ENCODE measurements at places on chromosomes 4 and X.
A peak's percentile ranks its signal among the peaks of the same experiment; 100 is the strongest.

DNA sequence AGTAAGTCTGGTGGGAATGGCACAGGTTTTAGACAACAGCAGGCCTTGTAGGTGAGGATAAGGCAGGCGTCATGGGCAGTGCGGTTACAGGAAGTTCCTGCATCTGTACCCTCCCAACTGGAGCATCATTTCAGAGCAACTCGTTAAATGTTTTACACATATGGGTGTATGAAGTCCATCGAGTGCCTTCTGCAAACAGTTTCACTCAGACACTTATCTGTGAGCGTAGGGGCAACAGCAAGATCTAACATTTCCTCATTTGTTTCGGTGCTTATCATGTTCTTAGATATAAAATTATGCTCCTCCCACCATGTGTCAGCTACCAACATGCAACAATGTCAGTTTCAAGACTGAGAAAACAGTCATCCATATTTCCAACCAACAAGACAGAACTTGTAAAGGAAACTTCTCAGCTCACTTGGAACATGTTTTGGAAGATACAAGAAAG is 69.9 kb downstream of the ELOVL6 start:
- H3K36me3 ChIP-seq = no peaks in the 10 kb centered on the region
- H3K4me1 ChIP-seq = no peaks in the 10 kb centered on the region
- no peak overlapping the region for H3K4me3 ChIP-seq
- ATAC-seq = no peak
- no peak overlapping the region for H3K27ac ChIP-seq

DNA sequence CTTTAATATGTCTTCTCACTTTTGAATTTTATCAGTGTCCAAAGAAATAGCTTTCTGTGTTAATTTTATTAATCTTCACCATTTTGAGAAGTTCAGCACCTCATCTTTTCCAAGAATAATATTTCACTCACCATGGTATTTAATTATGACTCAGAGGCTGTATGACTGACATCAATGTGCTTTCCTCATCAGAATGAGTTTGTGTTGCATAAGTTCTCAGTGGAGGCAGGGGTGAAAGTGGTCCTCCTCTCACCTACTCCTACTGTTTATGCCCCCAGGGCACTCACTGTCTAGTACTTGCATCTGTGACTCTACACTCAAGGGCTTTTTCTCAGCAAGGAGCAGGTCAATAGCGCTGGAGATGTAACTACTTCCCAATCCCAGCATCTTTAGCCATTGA is 905.3 kb upstream of the INTU start:
- no peaks in the 10 kb centered on the region for H3K36me3 ChIP-seq
- H3K4me1 ChIP-seq = no peaks in the 10 kb centered on the region
- no peak for ATAC-seq
- no peak overlapping the region for H3K27ac ChIP-seq
- no peak overlapping the region for H3K4me3 ChIP-seq

GRCh38 chrX:107429090-107429489 is 20.4 kb upstream of the FRMPD3 start:
- ATAC-seq = no peak
- no peaks in the 10 kb centered on the region for H3K4me1 ChIP-seq
- H3K36me3 ChIP-seq = no peaks in the 10 kb centered on the region
- H3K4me3 ChIP-seq = no peak overlapping the region
- H3K27me3 ChIP-seq = no peaks in the 10 kb centered on the region
- H3K27ac ChIP-seq = no peak overlapping the region

DNA sequence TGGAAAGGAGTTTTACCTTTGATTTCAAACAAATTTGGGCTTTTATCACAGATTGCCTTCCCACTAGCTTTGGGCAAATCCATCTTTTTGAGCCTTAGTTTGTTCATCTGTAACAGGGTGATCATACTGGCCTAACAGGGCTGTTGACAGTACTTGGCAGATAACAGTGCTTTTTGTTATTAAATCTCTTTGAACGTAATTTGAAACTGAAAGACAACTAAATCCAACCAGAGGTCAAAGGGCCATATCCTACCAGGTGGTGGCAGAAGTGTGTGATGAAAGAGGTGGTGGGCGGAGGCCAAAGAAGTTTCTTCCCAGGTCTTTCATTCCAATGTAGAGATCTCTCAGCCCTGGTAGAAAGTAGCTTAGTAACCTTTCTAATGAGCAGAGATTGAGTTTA is 35.2 kb upstream of the TADA2B start:
- no peak for ATAC-seq
- H3K4me1 ChIP-seq = no peaks in the 10 kb centered on the region
- no peak overlapping the region for H3K4me3 ChIP-seq
- no peaks in the 10 kb centered on the region for H3K27me3 ChIP-seq
- H3K27ac ChIP-seq = no peak overlapping the region

GRCh38 chr4:87045659-87046058 is 110.8 kb downstream of the AFF1 start:
- peaks cover 96% of the 10 kb centered on the region for H3K4me1 ChIP-seq
- H3K27me3 ChIP-seq = no peaks in the 10 kb centered on the region
- H3K27ac ChIP-seq = peak overlapping the region; percentile 81
- H3K36me3 ChIP-seq = no peaks in the 10 kb centered on the region

DNA sequence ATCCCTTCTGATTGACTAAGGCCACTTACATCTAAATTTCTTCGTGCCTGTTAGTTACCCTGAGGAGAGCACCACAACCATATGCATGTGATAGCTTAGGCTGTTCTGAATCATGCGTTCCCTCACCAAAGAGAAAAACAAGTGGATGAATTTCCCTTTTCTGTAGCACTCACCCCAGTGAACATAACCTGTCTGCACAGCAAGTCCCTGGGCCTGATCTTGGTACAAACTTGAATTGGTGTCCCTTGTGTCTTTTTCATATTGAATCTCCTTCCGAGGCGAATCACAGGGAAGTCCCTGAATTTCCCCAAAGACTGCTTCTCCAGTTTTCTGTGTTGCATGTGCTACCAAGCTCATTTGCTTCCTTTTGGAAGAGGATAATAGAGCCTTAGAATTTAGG is 100.4 kb downstream of the KLHL8 start:
- peaks cover 19% of the 10 kb centered on the region for H3K4me1 ChIP-seq
- no peaks in the 10 kb centered on the region for H3K27me3 ChIP-seq
- H3K4me3 ChIP-seq = peak overlapping the region; percentile 27
- no peak for ATAC-seq
- peak overlapping the region; percentile 89 for H3K27ac ChIP-seq

GRCh38 chr4:156983366-156983765 is 11.8 kb upstream of the PDGFC start:
- H3K4me1 ChIP-seq = no peaks in the 10 kb centered on the region
- H3K27me3 ChIP-seq = no peaks in the 10 kb centered on the region
- H3K27ac ChIP-seq = no peak overlapping the region
- H3K36me3 ChIP-seq = no peaks in the 10 kb centered on the region
- no peak overlapping the region for H3K4me3 ChIP-seq

GRCh38 chr4:145482209-145483037 is 770 bp downstream of the SMAD1 start:
- peak overlapping the region; percentile 99 for H3K4me3 ChIP-seq
- no peaks in the 10 kb centered on the region for H3K36me3 ChIP-seq
- H3K27ac ChIP-seq = peak overlapping the region; percentile 91
- ATAC-seq = peak; percentile 62
- H3K27me3 ChIP-seq = no peaks in the 10 kb centered on the region
- H3K4me1 ChIP-seq = no peaks in the 10 kb centered on the region

GRCh38 chr4:168451744-168452390 is 28.4 kb downstream of the DDX60L start:
- H3K4me3 ChIP-seq = no peak overlapping the region
- H3K4me1 ChIP-seq = no peaks in the 10 kb centered on the region
- ATAC-seq = no peak
- peaks cover 33% of the 10 kb centered on the region for H3K36me3 ChIP-seq
- H3K27me3 ChIP-seq = no peaks in the 10 kb centered on the region
- H3K27ac ChIP-seq = no peak overlapping the region

GRCh38 chr4:147777456-147778091 is 45.7 kb downstream of the ARHGAP10 start:
- no peak overlapping the region for H3K4me3 ChIP-seq
- ATAC-seq = no peak
- H3K27me3 ChIP-seq = no peaks in the 10 kb centered on the region

DNA sequence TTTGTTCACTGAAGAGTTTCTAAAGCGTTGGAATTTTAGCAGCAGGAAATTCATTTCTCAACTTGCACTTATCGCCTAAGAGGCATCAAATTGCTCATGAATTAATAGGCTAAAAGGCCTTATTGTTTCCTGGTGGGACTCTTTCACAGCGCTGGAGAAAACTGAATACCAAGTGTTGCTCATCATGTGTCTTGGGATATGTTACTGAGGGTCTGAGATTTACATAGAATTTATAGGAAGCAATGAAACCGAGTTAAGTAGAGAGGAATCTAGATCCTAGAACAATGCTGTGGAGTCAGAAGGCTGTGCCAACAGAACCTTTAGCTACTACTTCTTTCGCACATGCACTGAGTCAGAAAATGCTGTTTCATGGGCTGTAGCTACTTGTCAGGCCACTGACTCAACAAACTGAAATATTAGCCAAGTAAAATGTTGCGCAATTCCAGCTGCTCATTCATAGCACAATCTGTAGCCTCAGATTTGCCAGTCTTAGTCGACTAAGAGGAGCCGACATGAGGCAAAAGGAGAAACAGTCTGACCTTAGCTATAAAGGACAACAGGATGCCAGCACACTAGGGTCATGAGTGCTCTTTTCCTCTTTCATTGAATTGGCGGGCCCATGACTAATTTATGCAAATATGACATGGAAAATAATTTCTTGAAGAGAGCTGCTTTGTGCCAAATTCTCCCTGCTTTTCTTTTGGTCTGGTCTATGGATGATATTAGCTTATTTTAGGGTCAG is 35.9 kb upstream of the CXCL8 start:
- no peak overlapping the region for H3K4me3 ChIP-seq
- H3K4me1 ChIP-seq = peaks cover 30% of the 10 kb centered on the region
- ATAC-seq = peak; percentile 93
- no peaks in the 10 kb centered on the region for H3K27me3 ChIP-seq
- peak overlapping the region; percentile 72 for H3K27ac ChIP-seq

- no peak overlapping the region for H3K4me3 ChIP-seq
- no peaks in the 10 kb centered on the region for H3K4me1 ChIP-seq
- H3K27ac ChIP-seq = no peak overlapping the region
- ATAC-seq = no peak
- H3K27me3 ChIP-seq = no peaks in the 10 kb centered on the region
Measured at GRCh38 chrX:15202454-15203177, 67.3 kb downstream of the ASB9 start.

- no peak for ATAC-seq
- no peak overlapping the region for H3K27ac ChIP-seq
- H3K27me3 ChIP-seq = no peaks in the 10 kb centered on the region
- H3K4me1 ChIP-seq = no peaks in the 10 kb centered on the region
- H3K4me3 ChIP-seq = no peak overlapping the region
Measured at GRCh38 chr4:95180531-95181242, 368.1 kb downstream of the UNC5C start.

- no peak overlapping the region for H3K4me3 ChIP-seq
- no peaks in the 10 kb centered on the region for H3K27me3 ChIP-seq
- H3K27ac ChIP-seq = no peak overlapping the region
- ATAC-seq = no peak
- H3K4me1 ChIP-seq = no peaks in the 10 kb centered on the region
Measured at GRCh38 chr4:175422331-175422730, 389.7 kb downstream of the GPM6A start.

DNA sequence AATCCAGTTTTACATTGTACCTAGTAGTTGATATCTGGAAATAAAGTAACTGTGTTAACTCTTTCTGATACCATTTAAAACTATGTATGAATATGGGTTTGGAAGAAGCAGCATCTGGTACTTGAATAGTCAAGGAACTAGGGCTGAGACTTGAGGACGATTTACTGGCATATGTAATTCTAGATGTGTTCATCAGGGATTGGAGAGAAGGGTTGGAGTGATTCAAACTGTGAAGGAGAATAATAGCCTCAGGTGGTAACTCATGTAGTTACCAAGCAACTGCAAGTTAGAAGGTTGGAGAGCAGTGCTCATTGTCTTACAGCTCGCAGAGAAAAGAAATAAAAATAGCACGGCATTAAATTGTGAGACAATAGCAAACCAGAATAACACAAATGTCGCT is 29.5 kb upstream of the TXLNG start:
- no peak for ATAC-seq
- no peak overlapping the region for H3K27ac ChIP-seq
- H3K4me1 ChIP-seq = no peaks in the 10 kb centered on the region
- no peaks in the 10 kb centered on the region for H3K27me3 ChIP-seq

- no peak for ATAC-seq
- no peak overlapping the region for H3K27ac ChIP-seq
- no peaks in the 10 kb centered on the region for H3K27me3 ChIP-seq
- H3K36me3 ChIP-seq = no peaks in the 10 kb centered on the region
- no peak overlapping the region for H3K4me3 ChIP-seq
Measured at GRCh38 chr4:37794056-37794455, 32.4 kb upstream of the PGM2 start.

DNA sequence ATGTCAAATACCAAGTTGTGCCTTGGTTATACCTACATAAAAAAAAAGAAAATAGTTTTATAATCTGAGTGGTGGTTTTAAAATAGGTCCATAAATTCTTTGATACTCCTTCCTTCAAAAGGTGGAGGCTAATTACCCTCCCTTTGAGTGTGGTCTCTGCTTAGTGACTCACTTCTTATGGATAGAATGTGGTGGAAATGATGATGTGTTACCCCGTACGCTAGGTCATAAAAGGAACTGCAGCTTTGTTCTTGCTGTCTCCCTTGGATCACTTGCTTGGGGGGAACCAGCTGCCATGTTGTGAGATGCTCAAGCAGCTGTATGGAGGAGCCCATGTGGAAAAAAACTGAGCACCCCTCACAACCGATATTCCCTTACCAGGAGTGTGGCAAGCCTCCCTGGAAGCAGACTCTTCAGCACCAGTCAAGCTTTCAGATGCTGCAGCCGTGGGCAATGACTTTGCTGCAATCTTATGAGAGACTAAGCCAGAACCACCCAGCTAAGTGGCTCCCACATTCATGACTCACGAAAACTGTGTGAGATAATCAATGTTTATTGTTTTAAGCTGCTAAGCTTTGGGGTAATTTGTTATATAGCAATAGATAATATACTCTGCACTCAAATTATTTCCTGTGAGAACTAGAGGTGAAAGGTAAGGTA is 195.0 kb upstream of the GATB start:
- H3K36me3 ChIP-seq = no peaks in the 10 kb centered on the region
- no peak overlapping the region for H3K4me3 ChIP-seq
- no peak overlapping the region for H3K27ac ChIP-seq

GRCh38 chrX:114599305-114599704 is 15.4 kb downstream of the HTR2C start:
- ATAC-seq = no peak
- H3K4me1 ChIP-seq = no peaks in the 10 kb centered on the region
- H3K27me3 ChIP-seq = no peaks in the 10 kb centered on the region

DNA sequence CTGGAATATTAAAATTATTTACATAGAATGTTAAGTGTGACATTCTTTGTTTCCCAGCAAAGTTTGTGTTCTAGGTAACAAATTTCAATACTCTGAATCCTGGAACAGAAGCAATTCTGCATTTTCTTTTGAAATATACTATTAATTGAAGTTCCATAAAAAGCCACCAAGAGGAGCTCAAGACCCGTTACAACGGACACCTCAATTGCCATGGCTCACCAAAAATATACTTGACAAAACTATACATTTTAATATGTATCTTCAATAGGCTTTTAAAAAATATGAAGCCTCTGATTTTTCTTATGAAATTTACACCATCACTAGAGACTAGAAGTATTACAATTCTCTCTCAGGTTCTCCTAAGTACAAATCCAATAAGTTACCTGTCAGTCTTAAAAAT is 111.4 kb downstream of the NYX start:
- H3K36me3 ChIP-seq = no peaks in the 10 kb centered on the region
- no peaks in the 10 kb centered on the region for H3K27me3 ChIP-seq
- H3K27ac ChIP-seq = no peak overlapping the region
